ENCODE measurements at places on chromosomes 11 and 22. TPM values are rescaled to one million over a fixed set of nuclear protein-coding genes. Genes with fewer than 3 reads are reported as not detected.

Gene NXPE2
- 0.89 TPM for total RNA-seq

Gene EXPH5
- total RNA-seq: 3.6 TPM

GRCh38 chr11:17268902-17269301 is 7.6 kb upstream of the NUCB2 start:
- DNase-seq: no peak

Gene OR52I2
- not detected for total RNA-seq

- DNase-seq: no peak
These were observed 1.1 kb upstream of the ADM start for GRCh38 chr11:10303558-10304363.

GRCh38 chr11:39804271-39804670 is 1655.2 kb downstream of the LRRC4C start:
- DNase-seq: no peak

GRCh38 chr11:110777775-110778174 is 65.5 kb upstream of the ARHGAP20 start:
- DNase-seq: no peak

Data from spinal cord (tissue), 10 donors.